ENCODE measurements at places on chromosomes 1 and 21.
A peak's percentile ranks its signal among the peaks of the same experiment; 100 is the strongest.

DNA sequence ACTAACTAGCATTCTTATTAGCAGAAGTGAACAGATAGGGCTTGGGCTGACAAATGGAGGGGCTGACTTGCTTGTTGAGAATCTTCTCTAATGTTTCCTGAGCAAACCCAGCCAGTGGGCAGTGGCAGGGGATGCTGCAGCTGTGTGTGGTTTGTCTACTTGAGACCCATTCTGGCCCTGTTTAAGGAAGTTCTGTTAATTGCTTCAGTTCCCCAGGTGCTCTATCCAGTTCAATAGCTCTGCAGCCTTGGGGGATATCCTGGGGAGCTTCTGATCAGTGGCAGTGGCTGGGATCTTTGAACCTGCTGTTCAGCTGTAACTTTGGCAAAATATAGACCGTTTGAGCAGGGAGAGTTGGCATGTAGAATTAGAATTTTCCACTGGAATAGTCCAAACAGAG lies 137.4 kb downstream of the ZNF326 start:
- DNase-seq = no peak

DNA sequence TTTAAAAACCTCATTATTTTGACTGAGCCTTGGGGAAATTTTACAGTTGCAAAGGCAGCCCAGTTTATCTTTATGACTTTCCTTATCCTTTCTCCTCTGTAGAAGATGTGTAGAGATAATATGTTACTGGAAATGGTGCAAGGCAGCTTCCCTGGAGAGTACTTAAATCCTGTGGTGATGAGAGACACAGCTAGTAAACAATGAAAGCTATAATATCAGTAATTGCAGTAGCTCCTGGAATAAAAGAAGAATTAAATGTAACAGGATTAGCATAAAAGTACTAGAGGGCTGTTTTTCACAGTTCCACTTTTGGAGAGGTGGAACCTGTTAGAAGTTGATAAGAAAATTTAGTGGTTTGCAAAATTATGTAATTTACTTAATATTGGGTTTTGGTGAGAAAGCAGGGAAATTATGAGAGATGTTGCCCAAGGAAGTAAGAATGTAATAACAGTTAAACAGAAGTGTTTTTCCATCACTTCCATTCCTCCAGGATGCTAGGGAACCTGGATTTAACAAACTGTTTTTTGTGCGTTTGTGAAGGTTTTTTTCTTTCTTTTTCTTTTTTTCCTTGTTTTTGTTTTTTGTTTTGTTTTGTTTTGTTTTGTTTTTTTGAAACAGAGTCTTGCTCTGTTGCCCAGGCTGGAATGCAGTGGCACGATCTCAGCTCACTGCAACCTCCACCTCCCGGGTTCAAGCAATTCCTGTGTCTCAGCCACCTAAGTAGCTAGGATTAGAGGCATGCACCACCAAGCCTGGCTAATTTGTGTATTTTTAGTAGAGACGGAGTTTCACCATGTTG lies 15.7 kb upstream of the EDEM3 start:
- DNase-seq = no peak

DNA sequence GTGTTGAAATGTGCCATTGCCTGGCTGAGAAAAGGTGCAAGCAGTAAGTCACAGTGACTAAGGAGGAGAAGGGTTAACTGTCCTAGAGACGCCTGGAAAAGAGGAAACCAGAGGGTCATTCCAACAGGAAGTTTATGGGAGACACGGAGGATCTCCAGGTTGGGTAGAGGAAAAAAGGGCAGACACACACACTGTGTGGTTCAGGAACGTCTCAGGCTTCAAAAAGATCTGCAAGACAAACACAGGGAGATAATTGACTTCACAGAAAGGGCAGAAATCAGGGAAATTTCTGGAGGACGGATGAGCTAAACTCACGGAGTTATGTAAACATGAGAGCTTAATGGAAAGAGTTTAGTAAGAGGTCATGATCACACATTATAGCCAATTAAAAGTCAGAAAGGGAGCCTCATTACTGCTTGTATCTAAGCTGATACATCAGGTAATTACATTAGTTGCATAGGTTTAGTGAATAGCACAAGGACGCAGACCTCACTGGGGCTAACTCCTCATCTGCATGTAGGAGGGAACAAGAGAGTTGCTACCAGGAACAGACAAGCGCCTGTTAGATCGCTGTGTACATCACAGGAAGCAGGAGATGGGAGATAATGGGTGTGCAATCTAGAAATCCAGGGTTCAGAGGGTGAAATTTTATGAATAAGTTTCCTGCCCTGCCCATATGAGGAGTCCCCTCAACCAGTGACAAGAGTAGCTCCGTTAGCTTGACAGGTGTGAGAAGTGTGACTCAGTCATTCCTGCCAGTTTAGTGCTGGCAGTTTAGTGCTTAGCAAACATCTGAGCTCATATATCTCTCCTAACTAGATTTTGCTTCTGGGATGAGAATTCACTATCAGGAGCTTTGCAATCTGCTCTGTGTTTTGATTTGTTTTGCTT lies 96.6 kb upstream of the TNR start:
- DNase-seq = peak; percentile 15

DNA sequence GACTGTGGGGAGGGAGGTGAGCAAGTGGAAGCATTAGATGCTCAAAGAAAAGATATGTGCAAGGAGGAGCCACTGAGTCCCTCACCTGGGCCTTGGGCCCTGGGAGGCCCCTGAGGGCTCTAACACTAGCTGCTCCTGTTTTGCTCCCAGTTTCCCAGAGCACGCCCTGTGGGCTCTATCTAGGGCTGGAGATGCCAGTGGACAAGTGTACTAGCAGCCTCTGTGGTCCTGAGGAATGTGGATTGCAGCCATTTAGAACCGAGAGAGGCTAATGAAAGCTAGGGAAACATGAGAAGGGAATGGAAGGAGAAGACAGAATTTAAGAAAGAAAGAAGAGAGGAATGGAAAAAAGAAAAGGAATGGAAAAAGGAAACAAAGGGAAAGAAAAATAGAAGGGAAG lies 10.0 kb upstream of the TBX15 start:
- peak; percentile 33 for DNase-seq

- no peak for DNase-seq
Measured at GRCh38 chr1:24389231-24389678, 24.3 kb downstream of the STPG1 start.

GRCh38 chr1:107879346-107879745 lies 85.6 kb downstream of the VAV3 start:
- DNase-seq = peak; percentile 15

DNA sequence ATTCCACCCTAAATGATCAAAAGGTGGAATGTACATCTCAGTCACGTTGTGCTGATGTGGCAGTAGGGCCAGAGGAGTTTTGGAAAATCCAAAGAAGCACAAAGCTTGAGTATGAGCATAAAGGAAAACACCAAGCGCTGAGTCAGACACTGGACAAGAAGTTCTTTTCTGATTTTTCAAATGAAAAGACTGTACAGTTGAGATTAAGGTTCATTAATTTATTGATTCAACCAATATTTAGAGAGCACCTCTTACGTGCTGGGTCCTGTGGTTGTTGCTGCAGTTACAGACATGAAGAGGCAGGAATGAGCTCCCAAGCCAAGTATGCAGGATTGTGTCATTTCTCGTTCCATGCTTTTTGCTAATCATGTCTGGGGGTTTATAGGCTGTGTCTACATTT lies 28.9 kb upstream of the APP start:
- peak; percentile 52 for DNase-seq

GRCh38 chr1:108598340-108598739 lies 38.4 kb downstream of the EEIG2 start:
- DNase-seq = no peak

GRCh38 chr1:160837558-160838205 lies 25.0 kb downstream of the CD244 start:
- DNase-seq = no peak

DNA sequence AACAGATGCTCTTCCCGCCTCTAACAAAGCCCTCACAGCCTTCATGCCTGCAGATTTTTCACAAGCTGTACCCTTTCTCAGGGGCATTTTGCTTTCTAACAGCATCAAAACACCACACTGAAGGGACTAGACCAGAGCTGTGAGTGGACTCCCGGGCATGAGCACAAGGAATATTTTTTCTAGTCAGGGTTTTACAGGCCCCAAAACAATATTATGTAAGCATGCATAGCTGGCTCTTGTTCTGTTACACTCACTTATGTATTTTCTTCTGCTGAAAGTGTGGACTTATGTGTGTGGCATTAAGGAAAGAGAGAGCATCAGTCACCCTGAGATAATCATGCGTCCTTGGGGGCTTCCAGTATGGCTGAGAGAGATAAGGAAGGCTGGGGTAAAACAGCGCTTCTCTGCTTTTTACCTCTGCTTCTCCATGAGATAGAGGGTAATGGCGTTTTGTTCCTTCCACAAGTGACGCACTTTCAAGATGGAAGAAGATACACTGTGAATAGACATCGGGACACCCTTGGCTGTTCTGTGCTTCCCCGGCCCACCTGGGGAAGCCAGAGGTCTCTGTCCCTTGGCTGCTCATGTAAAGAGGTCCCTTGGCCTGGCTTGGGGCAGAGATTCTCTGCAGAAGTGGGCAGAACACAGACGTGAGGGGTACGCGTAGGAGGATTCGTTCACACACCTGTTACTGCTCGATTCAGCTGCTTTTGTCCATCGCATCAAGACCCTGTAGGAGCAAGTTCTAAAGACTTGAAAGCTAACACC lies 266.7 kb upstream of the RAB4A start:
- no peak for DNase-seq

- no peak for DNase-seq
Measured at GRCh38 chr1:22247527-22248245, 104.8 kb upstream of the WNT4 start.

- no peak for DNase-seq
Measured at GRCh38 chr1:178649582-178650350, 75.3 kb upstream of the RALGPS2 start.

DNA sequence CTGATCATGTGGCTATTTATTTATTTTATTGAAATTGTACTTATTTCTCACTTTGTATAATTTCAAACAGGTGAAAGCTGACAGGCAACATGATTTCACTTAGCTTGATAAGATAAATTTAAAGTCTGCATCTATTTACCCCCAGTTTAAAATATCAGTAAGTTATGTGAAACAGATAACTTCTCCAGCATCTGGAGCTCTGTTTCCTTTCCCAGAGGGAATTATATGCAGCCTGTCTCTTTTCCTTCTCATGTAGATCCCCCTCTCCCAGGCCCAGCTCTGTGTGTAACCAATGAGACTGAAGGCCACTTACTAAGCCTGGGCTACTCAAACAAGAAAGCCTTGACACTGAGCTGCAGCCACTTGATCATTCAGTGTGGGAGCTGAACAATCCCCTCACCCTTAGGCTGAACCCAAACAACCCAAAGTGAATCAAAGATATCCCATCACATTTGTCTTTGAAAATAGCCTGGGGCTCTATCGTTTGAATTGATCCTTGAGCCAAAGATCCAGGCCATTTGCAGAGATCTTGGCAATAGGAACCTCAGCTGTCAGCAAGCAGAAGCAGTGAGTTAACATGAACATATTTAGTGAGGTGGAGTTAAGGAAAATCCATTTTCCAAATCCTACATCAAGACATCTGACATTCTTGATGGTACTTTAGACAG lies 383.9 kb downstream of the TGFB2 start:
- no peak for DNase-seq

GRCh38 chr1:44238660-44239059 lies 25.4 kb downstream of the DMAP1 start:
- DNase-seq = no peak

DNA sequence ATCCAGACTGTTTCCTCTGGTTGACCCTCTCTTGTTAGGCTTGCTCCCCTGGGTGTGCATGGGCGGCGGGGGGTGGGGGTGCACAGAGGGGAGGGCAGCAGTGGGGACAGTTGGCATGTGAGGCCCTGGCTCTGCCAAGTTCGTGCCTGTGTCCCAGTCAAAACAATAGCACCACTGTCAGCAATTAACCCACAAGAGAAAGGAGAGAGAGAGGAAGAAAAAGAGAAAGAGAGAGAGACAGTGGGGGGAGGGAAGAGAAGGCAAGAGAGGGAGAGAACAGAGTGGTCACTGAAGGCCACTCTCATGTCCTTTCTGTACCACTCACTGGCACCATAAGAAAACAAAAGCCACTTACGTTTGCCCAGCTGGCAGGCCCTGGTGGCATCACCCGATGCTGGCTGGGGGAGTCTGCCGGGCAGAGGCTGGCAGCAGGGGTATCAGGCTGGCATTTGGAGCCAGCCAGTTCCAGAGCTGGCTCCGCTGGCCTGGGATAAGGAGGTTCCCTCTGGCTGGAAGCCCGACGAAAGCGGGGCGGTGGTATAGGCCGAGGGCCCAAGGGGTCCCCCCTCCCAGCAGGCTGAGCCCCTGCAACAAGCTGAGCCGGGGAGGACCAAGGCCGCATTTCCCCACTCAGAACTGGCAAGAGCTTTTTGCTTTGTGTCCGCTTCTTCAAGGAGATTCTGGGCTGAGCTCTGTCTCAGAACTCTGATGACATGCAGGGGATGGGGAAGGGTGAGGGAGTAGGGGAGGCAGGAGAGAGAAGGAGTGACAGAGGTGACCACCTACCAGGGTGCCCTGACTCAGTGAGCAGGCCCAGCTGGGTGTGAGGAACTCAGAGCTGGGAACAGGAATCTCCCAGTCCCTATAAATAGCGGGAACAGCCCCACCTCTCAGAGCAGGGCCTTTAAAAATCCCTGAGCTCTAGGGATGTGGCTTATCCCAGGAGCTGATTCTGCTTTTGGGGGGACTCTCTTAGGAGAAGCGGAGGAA lies 27.9 kb downstream of the PIK3C2B start:
- no peak for DNase-seq

DNA sequence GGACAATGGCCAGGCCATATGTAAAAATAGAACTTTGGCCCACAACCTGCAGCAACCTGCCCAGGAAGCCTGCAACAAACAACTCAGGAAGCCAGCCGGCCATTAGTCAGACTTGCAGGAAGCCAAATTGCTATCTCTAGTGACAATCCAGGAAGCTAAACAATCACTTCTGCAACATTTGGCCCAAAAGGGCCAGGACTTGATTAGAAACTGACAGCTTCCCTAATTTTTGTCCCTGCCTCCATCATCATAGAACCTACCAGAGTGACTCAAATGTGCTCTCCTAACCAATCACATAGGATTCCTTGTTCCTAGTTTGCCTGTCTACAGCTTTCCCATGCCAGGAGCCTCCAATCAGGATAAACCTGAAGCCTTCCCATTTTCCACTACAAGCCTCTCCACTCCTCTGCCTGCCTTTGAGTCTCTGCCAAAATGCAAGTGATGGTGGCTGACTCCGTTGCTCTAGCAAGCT lies 639.3 kb downstream of the PTPRU start:
- DNase-seq = no peak

DNA sequence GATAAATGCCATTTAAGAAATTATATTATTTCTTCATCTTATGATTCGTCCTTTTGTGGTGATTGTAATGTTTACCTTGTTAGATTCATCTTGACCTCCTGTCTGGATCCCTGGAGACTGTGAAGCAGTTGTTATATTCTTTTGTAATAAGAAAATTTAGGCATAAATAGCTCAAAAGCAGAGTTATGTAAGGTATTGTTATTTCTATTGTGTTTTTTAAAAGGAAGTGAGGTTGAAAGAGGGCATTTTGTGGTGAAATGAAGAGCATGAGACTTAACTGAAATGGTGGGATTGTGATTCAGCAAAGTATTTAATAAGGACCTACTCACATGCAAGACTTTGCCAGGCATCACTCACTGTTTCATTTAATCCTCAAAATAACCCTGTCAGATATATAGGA lies 104.0 kb downstream of the PDE4B start:
- peak; percentile 95 for DNase-seq

GRCh38 chr1:101181930-101182329 lies 54.9 kb upstream of the S1PR1 start:
- DNase-seq = no peak

GRCh38 chr1:47555841-47556560 lies 118.2 kb downstream of the FOXD2 start:
- no peak for DNase-seq
